ENCODE measurements at places on chromosomes 4 and X. TPM values are rescaled to one million over a fixed set of nuclear protein-coding genes. Genes with fewer than 3 reads are reported as not detected.

DNA sequence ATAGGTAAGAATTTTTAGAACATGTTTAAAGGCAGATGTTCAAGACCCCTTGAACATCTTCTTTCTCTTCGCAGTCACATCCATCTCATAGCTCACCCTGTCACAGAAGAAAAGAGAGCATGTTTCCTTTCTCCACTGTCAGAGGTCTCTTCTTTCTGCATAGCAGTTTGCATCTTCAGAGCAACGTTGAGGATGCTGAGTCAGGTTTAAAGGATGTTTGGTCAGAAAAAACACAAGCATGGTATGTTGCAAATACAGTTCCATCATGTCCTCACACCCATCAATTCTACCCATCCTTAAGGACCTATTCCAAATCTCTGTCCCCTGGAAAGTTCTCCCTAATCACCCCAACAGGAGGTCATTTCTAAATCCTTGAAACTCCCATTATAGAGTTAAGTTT, 84.8 kb downstream of the STOX2 start:
- DNase-seq: no peak

- DNase-seq: no peak
Observed at GRCh38 chr4:20084488-20084887, 167.2 kb upstream of the SLIT2 start.

DNA sequence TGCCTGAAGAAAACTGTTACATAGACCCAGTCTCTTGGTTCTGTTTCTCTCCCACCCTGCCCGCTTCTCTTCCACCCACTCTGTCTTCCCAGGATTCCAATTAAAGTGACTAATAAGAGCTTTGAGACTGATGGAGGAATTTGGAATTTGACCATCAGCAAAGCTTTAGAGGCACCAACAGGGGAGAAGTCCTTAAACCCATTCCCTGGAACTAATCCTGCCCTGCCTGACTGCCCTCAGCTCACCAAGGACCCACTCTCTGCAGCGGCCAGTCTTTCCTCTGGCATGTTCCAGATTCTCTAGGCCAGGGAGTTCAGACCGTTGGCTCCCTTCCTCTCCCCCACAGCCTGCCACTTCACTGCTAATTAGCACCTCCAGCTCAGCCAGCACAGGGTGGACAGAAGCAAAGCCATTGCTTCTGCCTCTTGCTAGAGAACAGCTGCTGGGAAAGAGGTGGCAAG, 23.9 kb downstream of the SCD5 start:
- DNase-seq: no peak

GRCh38 chrX:45788941-45789348, 588.3 kb upstream of the DIPK2B start:
- DNase-seq: no peak

- DNase-seq: no peak
Observed at GRCh38 chr4:156677656-156678055, 293.9 kb downstream of the PDGFC start.

DNA sequence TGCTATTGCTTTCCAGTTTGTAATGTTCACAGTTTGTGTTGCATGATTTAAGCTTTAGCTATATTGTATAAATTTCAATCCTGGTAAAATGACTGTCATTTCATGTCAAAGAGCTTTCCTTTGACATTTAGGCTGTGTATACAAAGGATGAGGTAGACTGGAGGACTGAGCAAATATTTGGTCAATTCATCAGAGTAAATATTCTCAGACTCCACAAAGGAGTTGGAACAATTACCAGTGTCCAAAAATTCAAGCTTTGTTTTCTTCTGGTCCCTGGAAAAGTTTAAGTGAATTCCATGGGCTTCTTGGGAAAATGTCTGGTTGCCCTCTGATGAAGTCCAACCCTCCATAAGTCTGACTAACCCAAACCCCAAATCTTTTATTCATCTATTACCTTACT, 682.4 kb downstream of the DACH2 start:
- no peak for DNase-seq

- DNase-seq: no peak
Observed at GRCh38 chr4:107391630-107392028, 328.4 kb downstream of the PAPSS1 start.

GRCh38 chr4:159765382-159765781, 662.5 kb downstream of the RAPGEF2 start:
- no peak for DNase-seq

DNA sequence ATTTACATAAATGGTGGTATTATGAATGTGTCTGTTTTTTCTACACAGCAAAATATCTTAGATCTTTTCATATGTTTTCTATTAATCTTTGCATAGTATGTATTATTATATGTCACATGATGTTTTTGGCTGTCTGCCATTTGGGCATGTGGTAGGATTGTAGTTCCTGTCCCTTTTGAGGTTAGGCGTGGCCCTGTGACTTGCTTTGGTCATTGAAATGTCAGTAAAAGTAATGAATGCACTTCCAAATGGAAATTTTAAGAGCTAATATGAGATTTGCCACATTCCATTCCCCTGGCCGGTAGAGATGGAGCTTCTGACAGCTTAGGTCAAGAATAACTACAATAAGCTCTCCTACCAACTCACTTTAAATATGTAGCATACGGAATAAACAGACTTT, 45.1 kb downstream of the JADE3 start:
- DNase-seq: no peak

DNA sequence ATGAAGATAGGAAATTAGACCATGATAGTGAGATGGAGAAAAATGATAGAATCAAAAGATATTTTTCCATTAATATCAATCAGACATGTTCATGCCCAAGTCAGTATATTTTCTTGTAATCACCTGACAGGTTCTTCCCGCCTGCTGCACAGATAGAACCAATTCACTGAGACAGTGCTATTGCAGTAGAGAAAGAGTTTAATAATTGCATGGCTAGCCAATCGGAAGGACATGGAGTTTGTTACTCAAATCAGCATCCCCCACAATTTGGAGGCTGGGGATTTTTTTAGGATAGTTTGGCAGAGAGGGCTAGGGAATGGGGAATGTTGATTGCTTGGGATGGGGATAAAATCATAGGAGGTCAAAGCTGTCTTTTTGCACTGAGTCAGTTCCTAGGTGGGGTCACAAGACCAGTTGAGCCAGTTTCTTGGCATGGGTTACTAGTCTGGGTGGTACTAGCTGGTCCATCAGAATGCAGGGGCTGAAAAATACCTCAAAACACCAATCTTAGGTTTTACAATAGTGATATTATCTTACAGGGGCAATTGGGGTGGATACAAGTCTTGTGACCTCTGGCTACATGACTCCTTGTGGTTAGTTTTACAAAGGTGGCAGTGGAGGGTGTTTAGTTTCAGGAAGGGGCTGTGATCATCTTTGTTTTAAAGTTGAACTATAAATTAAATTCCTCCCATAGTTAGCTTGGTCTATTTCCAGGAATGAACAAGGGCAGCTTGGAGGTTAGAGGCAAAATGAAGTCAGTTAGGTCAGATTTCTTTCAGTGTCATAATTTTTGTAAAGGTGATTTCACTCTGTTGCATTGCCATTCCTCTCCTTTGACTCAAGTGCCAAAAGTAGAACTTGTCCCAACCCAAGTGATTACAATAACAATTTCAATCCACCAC, 100.3 kb upstream of the PDE5A start:
- no peak for DNase-seq

DNA sequence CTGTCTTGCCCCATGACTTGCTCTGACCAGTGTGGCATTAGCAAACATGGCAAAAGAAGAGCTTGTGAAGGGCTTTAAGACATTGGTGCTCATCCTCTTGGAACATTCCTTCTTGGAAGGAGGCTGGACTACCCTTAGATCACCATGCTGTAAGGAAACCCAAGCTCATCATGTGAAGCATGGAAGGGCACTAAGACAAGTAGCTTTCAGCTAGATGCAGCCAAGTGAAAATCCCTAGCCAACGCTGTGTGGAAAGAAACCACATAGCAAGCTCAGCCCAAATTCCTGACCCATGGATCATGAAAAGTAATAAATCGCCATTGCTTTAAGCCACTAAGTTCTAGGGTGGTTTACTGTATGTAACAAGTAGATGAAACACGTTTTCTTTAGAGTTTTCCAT, 12.4 kb upstream of the PACRGL start:
- no peak for DNase-seq

DNA sequence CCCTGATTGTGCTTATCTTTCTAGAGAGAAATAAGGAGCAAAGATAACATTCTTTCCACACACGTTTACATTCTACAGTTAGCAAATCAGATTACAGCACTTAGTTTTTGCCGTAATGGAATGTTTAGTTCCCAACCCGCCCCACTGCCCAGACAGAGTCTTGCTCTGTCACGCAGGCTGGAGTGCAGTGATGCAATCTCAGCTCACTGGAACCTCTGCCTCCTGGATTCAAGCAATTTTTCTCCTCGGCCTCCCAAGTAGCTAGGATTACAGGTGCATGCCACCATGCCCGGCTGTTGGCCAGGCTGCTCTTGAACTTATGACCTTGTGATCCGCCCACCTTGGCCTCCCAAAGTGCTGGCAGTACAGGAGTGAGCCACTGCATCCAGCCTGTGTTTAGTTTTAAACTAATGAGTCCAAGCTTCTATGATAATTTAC, 8.4 kb upstream of the PRPS1 start:
- DNase-seq: no peak

DNA sequence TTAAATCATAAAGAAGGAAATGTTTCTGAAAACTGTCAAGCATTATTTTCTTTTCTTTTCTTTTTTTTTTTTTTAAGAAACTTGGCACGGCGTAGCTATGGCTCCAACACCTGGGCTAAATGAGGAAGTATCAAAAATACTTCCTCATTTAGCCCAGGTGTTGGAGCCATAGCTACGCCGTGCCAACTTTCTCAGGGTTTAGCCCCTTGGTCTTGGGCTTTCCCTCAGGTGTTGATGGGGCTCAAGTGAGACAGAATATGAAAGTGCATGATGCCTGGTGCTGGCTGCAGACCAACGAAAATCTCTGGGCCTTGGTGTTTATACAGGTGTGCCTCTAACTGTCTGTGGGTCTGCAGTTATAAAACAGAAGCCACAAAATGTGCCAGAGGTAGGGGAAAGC, 132.7 kb downstream of the ARHGAP24 start:
- DNase-seq: no peak

- no peak for DNase-seq
Observed at GRCh38 chr4:55125763-55126541, 557 bp upstream of the KDR start.

GRCh38 chr4:19623866-19624265, 627.8 kb upstream of the SLIT2 start:
- no peak for DNase-seq

GRCh38 chrX:153474266-153474665, 3.9 kb upstream of the HAUS7 start:
- no peak for DNase-seq

DNA sequence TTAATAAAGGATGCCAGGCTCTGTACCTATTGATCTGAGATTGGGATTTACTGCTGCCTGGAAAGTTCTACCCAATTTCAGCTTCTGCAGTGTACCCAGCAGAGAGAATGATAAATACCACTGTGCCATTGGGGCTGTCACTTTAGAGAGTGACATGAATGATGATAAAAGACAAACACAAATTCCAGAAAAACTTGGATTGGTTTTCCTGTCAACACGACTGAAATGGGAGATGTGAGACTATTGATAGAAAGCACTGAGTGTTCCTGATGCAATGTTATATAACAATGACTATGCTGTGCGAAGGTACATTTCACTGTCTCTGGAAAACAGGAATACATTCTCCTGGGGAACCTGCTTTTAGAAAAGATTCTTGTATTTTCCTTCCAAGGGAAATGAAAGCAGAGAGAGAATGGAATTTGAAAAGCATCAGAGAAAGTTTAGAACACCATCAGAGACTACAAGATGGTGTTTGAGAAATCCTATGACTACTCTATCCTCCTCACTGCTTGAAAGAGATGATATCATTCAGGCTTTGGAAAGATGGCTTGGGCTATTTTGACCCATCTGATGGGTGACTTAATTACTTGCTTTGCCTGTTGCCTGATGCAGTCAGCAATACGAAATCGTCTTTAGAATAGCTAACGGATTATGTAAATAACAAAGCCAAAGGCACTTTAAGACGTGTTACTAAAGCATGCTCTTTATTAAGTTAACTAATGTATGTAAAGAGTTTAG, 49.7 kb downstream of the MID1IP1 start:
- DNase-seq: no peak

- no peak for DNase-seq
Observed at GRCh38 chr4:183266371-183266770, 53.7 kb downstream of the CLDN22 start.

- no peak for DNase-seq
Observed at GRCh38 chr4:74529284-74530041, 84.5 kb downstream of the AREG start.

- no peak for DNase-seq
Observed at GRCh38 chr4:153513596-153513995, 47.4 kb downstream of the TMEM131L start.

DNA sequence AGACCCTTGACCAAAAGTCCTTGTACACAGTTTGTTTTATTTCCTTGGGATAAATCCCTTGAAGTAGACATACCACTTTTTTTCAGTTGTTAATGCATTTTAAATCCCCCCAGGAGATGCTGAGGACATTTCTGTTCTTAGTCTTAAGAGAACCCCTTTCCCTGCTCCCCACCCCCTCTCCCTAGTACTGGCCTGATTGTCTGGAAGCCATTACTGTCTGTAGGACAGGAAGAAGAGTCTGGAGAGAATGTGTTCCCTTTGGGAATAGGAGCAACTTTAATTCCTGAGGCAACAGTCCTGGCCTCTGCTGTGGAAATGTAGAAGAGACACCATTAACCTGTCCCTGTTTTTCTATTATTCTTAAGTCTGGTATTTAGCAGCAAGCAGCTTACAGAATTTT, 52.3 kb upstream of the TMEM131L start:
- no peak for DNase-seq

The CHRNA9 gene
- not detected for total RNA-seq

The CDS1 gene
- 40.2 TPM for total RNA-seq

The CXCL11 gene
- total RNA-seq: not detected

The APLN gene
- 0.20 TPM for total RNA-seq

The BEX2 gene
- total RNA-seq: 23.6 TPM

The BRCC3 gene
- total RNA-seq: 15.5 TPM

The CCNA2 gene
- 2.9 TPM for total RNA-seq

The BEX4 gene
- 41.9 TPM for total RNA-seq

The DMRTC1B gene
- total RNA-seq: not detected

The SMIM10L2A gene
- total RNA-seq: 1.9 TPM

The OPRPN gene
- total RNA-seq: not detected

All from mucosa of gallbladder (tissue), 1 donor.